ENCODE measurements at places on chromosomes 5 and 9.

DNA sequence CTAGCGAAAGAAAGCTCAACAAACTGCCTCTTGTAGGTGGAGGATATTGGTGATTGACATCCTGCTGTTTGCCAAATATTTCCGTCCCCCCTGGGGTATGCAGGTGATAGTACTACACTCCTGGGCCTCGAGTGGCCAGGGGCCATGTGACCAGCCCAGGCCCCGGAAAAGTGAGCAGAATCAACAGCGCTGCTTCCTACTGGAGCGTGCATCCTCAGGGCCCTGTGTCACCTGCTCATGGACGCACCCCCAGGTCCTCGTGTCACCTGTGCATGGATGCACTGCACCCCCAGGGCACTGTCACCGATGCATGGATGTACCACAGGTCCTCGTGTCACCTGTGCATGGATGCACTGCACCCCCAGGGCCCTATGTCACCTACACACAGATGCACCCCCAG lies 43.8 kb downstream of the ADAMTS16 start:
- no peak for DNase-seq

DNA sequence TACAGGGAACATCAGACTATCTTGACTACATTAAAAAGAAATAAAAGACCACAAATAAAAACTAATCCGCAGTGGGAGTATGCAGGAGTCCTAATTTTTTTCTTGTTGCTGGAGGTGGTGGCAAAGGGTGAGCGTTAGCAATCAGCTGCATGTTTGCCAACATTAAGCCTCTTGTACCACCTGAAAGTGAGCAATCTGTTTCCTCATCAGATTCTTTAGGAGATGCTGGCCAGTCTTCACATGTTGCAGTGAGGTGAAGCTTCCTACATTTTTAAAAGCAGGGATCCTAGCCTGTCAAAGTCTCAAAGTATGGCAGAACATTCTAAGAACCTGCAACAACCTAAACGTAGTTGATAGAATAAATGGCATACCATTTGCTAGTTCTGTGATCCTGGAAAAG lies 162.2 kb upstream of the MEF2C start:
- no peak for DNase-seq

- DNase-seq, result no peak
These were observed 28.0 kb upstream of the NPR3 start for GRCh38 chr5:32683125-32683524.

DNA sequence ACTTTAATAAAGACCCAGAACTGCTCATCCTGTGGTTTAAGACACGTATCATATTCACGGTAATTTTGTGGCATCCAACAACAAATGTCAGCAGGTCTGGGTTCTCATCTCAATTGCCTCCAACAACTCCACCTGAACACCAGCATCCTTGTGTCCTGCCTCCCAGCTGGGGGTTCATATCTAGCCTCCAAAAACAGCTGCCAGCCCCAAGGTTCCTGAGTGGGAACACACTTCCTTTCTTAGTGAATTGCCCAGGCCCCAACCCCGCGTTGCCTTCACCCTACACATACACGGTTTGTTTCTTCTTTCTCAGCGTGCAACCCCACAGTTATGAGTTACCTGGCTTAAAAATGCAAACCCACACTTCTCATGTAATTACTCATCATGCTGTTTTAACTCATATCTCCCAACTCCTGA lies 77.9 kb downstream of the SEMA4D start:
- no peak for DNase-seq

DNA sequence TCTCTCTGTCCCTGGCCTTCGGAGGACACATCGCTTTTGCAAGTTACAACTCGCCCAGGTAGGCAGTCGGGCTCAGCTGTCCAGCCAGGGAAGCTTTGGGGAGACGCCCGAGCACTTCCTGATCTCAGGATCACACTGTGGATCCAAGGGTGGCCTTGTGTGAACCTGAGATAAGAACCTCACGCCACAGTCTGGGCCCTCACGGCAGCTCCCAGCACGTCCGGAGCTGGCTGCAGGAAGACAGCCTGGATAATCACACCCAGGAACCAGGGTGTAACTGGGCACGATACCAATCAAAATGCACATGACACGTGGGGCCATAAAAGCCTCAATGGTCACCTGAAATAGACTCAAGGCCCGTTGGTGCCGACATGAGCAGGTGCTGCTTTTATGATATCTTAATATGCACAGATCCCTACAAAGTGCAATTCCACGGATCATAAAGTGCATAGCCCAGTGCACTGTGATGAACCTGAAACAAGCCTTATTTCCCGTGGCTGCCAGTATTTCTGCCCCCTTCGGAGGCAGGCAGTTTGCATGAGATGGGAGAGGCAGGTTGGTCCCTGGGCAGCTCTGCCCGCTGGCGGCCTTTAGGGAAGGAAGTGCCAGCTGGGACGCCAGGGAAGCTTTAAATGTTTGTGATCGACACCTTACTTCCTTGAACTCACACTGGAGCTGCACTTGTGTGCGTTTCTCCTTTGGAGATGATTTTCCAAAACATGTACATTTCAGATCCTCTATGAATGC lies 14.5 kb downstream of the SLC6A18 start:
- no peak for DNase-seq

- DNase-seq, result no peak
These were observed 56.4 kb downstream of the LHFPL2 start for GRCh38 chr5:78591972-78592700.

DNA sequence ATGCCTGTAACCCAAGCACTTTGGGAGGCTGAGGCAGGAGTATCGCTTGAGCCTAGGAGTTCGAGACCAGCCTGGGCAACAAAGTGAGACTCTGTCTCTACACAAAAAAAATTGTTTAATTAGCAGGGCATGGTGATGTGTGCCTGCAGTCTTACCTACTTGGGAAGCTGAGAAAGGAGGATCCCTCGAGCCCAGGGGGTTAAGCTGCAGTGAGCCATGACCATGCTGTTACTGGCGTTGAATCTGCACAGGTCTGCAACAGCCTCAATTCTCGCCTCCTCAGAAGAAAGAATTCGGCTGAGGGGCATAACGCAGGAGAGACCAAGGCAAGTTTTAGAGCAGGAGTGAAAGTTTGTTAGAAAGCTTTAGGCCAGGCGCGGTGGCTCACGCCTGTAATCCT lies 18.0 kb downstream of the CCT5 start:
- DNase-seq, result no peak
